ENCODE measurements at places on chromosomes 13 and 19.

- DNase-seq = no peak
These were observed 706.4 kb upstream of the SLC10A2 start for GRCh38 chr13:103772576-103772975.

GRCh38 chr19:10761443-10762250 lies 43.8 kb downstream of the DNM2 start:
- no peak for DNase-seq

- DNase-seq = no peak
These were observed 6.1 kb downstream of the SACS start for GRCh38 chr13:23427342-23427843.

- DNase-seq = no peak
These were observed 22.3 kb downstream of the CDC16 start for GRCh38 chr13:114257014-114257413.

DNA sequence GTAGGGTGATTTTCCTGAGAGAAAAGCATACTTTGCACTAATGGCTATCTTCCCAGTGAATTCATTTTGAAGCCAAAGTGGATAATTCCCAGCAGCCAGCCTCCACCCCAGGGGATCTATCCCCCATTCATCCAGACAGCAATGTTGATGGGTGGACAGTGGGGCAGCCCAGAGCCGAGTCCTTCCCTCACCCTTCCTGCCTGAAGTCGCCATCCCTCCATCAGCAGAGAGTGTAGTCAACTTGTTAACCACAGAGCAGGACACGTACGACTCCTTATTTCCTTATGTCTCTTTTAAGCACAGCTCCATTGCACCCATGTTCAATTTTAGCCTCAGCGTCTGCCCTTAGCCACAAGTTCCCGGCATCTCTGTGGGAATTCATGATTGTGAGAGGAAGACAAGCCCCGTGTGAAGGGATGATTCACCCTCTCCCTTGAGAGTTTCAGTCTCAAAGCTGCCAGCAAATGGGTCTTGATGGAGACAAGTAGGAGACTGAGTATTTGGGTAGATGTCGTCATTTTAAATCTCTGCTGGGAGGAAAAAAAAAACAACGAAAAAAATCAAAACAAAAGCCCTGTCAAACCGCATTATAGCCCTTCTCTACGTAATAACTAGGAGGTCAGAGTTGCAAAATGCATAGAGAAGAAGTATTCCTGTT lies 58.3 kb upstream of the MEDAG start:
- no peak for DNase-seq

GRCh38 chr19:40542202-40542859 lies 34.3 kb upstream of the SHKBP1 start:
- peak; percentile 9 for DNase-seq

GRCh38 chr19:50906217-50906616 lies 5.0 kb downstream of the KLK4 start:
- DNase-seq = no peak

All from anterior cingulate cortex (tissue), 58 donors.